ENCODE measurements at places on chromosomes 2 and 18. TPM values are rescaled to one million over a fixed set of nuclear protein-coding genes. Genes with fewer than 3 reads are reported as not detected.

The TUBA4B gene
- total RNA-seq = not detected

DNA sequence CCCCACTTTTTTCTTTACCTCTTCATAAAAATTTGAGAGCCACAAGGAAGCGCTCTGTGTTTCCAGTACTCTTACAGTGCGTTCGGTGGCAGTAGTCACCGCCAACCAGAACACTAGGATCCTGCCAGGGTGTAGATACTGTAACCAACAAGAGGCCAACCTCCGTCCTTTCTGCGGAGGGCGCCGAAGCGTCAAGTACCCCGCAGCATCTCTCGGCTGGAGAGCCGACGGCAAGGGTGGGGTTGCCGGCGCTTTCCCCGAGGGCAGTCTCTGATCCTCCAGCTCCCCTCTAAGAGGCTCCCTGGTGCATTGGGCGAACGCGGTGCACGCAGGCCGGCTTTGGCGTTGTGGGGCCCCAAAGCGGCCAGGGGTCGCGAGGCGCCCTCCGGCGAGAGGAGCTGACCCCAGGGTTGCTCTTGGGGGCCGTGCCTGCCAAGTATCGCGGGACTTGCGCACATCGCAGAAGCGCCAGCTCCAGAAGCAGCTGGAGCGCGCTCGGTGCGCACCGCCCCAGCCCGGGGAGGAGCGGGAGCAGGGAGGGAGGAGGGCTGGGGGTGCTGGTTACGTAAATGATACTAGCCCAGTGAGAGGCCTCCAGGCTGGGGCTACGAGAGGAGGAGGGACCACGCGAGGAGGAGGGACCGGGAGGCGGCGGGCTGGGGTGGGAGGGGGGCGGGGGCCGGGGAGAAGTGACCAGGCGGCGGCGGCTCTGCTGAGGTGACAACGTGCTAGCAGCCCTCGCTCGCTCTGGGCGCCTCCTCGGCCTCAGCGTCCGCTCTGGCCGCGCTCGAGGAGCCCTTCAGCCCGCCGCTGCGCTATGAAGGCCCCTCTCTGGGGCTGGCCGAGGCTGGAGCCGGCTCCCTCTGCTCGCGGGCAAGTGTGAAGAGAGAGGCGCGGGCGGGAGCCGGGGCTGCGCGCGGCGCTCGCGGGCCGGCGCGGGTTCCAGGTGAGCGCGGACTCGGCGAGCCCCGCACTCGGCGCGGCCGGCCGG lies at the start of gene GALNT13:
GALNT13 (plus strand) TSS at position 692 of the 991 bp plus-strand sequence.
- no peak for DNase-seq

DNA sequence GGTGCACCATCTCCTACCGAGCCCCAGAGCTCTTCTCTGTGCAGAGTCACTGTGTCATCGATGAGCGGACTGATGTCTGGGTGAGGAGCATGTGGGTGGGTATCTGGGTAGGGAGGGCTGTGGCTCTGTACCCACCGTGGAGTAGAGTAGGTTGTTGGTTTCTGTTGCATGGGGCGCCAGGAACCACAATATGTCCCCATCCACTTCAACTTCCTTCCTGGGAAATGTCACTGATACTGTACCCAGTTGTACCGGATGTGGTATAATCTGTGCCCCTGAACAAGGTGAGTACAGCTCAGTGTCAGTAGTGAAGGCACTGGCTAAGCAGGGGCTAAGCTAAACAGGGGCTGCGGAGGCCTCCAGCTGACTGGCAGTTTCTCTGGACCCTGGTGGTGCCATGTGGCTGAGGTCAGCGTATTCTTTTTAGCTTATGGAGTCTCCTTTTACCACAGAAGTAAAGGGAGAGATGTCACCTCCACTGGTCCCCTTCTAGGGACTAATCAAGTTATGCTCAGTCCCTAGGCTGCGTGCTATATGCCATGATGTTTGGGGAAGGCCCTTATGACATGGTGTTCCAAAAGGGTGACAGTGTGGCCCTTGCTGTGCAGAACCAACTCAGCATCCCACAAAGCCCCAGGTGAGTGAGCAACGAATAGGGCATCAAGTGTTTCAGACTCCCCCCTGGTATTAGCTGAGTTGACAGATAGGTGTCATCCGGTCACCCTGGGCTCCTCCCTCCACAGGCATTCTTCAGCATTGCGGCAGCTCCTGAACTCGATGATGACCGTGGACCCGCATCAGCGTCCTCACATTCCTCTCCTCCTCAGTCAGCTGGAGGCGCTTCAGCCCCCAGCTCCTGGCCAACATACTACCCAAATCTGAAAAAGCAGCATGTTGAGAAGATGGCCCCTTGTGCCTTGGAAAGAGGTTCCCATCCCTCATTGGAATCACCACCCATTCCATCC lies 2.7 kb downstream of the STK16 start:
- no peak for DNase-seq

DNA sequence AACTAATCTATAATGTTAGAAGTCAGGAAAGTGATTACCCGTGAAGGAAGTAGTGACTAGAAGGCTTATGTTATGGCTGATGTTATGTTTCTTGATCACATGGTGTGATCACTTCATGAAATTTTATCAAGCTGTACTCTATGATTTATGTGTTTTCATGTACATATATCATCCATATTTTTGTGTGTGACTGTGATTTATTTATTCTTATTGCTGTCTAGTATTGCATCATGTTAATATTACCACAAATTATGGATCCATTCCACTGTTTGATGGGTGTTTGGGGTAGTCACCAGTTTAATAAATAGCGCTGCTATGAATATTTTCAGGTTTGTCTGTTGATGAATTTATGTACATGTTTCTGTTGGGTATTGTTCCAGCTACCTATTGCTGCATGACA lies 59.4 kb downstream of the SH2D6 start:
- DNase-seq = no peak

DNA sequence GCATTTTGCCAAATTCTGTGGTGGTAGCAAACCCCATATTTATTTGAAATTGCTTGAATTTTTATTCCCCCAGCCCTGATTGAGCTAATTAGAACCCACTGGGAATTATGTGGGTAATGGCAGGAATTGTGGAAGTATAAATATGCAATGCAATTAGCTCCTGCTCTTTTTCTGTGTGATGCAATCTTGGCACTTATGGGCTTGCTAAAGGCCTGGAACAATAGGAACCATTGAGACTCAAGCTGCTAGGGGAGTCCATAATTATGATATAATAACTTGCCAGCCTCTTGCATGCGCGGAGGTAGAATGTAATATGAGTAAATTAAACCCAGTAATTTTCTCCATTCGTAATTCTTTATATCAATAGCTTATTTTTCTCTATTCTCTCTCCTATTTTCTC lies 267.6 kb upstream of the THSD7B start:
- no peak for DNase-seq
